ENCODE measurements at places on chromosomes 2 and 18.

DNA sequence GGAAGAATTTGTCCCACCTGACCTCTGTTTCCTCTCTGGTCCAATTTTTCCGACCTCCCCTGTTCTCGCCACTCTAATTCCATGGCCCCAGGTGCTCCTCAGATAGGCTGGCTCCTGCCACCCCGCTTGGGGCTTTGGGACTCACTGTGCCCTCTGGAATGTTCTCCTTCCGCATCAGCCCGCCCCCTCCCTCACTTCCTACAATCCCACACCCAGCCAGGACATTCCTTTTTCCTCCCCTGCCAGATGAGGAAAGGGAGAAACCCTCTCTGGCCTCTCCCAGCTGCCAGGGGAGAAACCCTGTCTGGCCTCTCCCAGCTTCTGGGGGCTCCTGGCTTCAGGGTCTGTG lies 3.1 kb upstream of the OR6B2 start:
- DNase-seq = no peak

- DNase-seq = no peak
Measured at GRCh38 chr2:177639262-177639914, 246.8 kb downstream of the AGPS start.

- no peak for DNase-seq
Measured at GRCh38 chr2:6177811-6178210, 485.6 kb downstream of the SOX11 start.

DNA sequence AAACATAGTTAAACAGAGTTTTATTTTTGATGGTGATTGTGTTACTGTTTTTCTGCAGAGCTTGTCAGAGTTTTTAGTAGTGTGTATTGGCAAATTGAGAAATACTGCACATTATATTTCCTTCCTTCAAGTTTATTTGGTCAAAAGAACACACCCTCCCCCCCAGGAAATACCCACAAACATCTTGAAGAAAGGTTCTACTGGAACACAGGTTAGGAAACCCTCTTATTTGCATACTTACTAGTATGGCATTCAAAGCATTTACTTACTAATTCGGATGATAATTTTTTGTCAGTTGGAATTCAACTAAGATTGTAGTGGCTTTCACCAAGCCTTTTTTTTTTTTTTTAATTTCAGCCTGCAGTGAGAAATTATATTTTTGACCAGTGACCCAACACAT lies 9.1 kb downstream of the CAB39 start:
- no peak for DNase-seq

- DNase-seq = no peak
Measured at GRCh38 chr18:13983506-13983905, 68.2 kb upstream of the MC2R start.

DNA sequence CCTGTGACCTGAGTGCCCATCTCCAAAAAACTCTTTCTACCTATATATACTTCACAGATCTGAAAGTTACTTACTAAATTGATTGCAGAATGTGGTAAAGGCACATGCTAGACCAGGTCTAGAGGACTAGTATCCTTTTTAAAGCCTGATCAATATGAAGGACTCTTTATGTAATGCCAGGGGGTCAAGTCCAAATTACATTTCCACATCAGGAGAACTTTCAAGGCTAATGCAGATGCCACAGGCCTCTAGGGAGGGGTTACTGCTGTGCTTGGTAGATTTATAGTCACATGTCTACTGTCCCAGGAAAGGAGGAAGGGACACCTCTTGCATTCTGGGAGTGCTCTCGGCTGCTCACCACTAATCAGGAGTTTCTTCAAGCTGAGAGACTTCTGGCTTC lies 118.4 kb upstream of the NOSTRIN start:
- no peak for DNase-seq

DNA sequence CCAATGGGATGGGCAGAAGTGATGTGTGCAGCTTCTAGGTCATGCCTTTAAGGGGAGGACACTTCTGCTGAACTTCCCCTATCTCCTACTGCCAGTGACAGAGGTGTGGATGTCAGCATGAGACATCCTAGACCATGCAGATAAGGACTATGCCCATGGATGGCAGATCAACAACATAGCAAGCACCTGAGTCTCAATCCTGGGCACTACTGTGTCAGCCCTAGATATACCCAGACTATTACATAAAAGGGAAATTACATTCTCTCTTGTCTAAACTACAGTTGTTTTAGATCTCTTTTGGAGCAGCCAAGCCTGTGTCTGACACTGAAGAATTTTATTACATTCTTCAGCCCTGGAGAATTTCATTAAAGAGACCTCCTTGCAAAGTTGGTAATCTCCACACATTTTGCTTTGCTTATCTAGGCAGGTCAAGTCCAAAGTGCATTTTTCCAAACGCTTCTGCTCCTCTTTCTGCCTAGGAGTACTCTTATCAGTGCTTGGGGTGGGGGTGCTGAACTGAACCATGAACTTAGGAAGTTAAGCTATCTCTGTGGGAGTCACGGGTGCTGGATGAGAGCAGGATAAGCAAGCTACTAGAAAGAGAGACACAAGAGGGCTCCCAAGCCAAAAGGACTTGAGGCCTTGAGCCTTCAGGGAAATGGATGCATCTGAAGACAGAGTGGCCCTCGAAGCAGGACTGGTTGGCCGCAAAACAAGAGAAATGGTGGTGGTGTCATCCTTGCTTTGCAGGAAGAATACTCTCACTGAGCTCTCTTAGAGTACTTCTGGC lies 95.2 kb upstream of the SPRED2 start:
- no peak for DNase-seq

GRCh38 chr2:172927641-172928357 lies 147.8 kb upstream of the MAP3K20 start:
- DNase-seq = no peak

DNA sequence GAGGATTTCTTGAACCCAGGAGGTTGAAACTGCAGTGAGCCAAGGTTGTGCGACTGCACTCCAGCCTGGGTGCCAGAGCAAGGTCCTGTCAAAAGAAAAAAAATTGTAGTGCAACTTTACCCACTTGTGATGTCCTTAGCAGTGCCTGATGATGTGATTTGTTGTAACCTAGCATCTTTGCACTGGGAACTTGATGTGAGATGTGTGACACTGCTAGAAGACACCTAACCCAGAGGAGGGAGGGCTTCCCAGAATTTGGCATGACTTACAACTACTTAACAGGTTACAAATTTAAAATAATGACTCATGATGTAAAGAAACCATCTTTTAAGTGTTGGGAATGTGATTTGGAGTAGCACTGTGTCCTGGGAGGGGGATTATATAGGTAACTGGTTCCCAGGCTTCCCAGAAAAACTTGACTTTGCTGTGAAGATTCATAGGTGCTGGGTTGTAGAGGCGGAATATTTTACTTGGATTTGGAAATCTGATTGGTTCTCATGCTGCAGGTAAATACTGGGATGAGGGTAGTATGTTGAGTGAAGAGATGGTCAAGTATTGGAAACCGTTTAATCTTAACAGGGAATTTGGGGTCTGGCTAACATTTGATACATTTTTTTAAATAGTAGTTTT lies 3.7 kb downstream of the EEF1B2 start:
- DNase-seq = no peak

DNA sequence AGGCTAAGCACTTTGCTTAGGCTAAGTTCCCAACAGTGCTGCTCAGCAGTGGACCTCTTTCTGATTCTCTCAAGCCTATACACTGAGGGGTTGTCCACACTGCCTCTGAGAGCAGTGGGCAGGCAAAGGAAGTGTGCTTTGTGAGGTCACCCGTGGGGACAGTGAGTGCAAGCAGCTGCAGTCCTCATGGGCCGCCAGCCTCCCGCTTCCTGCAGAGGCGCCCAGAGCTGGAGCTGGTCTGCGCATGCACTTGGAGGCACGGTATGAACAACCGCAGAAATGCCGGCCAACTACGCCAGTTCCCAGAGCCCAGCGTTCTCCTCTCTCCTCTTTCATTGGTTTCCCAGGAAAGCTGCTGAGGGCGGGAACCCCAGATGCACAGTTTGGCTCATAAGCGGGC lies 149.5 kb upstream of the DLX2 start:
- DNase-seq = peak; percentile 93

DNA sequence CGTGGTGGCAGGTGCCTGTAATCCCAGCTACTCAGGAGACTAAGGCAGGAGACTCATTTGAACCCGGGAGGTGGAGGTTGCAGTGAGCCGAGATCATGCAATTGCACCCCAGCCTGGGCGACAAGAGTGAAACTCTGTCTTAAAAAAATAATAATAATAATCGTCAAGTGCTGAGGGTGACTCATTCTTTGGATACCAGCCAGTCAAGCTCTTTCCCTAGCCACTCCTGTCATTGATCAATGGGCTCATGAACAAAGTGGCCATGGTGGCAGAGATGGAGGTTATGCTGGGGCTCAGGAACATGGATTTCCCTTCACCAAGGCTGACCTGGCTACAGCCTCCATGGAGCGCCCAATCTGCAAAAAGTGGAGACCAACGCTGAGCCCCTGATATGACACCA lies 94.5 kb upstream of the HAAO start:
- DNase-seq = no peak
